ENCODE measurements at places on chromosomes 3 and 15.

GRCh38 chr3:50616770-50617095 lies 218 bp upstream of the MAPKAPK3 start:
- peak; percentile 13 for DNase-seq

DNA sequence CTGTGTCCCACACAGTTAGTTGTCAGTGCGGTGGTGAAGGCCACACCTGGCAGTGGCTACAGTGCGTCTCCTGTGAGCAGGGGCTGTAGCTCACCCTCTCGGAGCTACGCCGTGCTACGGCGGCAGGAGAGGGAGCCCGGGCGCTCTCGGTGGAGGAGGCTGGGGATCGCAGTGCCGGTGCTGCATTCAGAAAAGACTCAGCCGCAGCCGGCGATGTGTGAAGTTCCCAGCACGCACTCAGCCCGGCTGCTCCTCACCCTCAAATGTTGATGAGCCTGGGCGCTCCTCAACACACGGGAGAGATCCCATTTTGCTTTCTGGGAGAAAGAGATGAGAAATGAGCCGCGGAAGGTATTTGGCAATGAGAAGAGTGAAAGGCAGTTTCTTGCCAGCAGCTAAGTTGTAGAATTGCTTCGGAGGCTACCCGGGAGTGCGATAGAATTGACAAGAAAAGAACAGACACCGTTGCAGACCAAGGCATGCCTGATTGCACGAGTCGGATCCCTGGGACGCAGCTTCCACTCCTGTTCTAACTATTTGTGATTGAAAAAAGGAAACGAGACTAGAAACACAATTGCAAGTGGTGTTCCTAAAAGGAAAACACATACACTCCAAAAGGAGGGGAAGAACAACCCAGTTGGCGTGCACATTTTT lies at the start of gene UNC13C:
UNC13C (plus strand) TSS at position 189 of the 654 bp plus-strand sequence. CDS start 34,463 bp downstream, outside the sequence.
- no peak for DNase-seq

DNA sequence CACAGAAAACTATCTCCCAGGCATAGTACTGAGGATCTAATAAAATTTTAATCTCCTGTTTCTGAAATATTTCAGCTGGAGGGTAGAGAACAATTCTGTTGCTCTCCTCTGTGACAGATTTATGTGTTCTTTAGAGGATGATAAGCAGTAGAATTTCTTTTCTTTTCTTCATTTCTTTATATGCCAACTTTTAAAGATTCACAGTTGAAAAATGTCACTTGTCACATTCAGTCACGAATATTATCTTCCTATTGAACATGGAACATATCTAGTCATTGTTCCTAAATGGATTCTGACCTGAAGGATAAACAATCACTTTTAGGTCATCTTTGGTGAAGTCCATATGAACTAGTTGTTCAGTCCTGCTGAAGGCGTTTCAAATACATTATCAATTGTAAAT lies 585.5 kb upstream of the DPPA4 start:
- no peak for DNase-seq

DNA sequence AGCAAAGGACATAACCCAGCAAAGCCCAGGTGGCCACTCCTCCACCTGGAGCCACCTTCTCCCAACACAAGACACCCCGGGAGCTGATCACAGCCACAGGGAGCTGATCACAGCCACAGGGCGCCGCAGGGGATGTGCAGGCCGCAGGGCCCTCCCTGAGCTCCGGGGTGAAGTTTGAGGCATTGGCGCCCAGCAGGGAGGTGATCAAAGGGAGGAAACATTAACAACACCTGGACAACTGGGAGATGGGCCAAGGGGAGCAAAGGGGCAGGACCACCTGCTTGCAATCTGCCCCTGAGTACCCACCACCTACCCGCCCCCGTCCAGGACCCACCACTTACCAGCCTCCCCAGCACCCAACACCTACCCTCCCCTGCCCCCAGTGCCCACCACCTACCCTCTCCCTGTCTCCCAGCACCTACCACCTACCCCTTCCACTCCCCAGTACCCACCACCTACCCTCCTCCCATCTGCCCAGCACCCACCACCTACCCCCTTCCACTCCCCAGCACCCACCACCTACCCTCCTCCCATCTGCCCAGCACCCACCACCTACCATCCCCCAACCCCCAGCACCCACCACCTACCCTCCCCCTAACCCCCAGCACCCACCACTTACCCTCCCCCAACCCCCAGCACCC lies 2.4 kb downstream of the UROC1 start:
- no peak for DNase-seq

GRCh38 chr15:85649372-85649771 lies 145.4 kb downstream of the KLHL25 start:
- DNase-seq = no peak

DNA sequence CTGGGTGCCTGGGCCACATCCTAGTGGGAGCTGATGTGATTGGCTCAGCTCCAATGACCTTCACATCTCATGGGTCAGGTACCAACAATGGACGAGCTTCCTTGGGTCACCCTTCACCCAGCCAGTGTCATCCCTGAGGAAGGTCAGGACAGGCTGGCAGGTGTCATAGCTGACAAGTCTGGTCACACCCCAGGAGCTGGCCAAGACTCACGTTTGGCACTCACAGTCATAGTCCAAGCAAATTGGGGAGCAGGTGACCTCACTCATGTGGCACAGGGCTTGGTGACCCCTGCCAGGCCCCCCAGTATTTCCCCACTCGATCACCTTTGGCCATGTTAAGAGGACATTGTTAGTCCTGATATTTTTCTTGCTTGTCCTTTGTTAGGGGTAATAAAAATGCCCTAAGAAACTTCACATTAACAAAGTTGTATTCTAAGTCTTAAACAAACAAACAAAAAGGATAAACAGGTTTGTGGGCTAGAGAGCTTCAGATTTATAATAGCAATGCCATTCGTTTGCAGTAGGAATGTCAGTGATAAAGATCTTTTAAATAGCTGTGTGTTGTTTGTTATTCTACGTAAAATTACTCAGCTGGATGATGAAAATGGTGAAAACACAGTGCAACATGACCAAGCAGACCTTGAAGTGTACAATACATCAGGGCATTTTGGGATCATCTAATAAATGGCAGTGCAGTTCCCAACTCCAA lies 79.5 kb upstream of the POMGNT2 start:
- DNase-seq = no peak

- no peak for DNase-seq
Measured at GRCh38 chr15:36161771-36162212, 417.6 kb upstream of the CDIN1 start.

- DNase-seq = no peak
Measured at GRCh38 chr3:12287727-12288181, 1.1 kb upstream of the PPARG start.

DNA sequence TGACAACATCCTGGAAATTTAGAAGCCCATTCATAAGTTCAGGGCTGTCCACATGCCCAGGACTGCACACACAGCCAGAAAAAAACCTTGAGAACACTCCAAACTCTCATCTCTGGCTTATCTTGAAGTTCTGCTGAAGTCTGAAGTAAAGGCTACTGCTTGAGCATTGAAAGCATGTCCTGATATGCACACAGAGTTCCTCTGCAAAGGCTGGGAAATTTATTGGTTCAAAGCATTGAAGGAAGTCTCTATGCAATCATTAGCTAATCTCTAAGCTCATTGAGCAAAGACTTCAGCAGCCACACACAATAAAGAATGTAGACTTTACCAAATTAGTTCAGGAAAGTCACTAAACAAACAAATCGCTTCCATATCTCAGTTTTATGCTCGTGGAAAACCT lies 162.0 kb upstream of the STT3B start:
- no peak for DNase-seq

- DNase-seq = no peak
Measured at GRCh38 chr3:46996689-46997452, 17.4 kb downstream of the NBEAL2 start.

GRCh38 chr3:137106612-137107240 lies 148.9 kb downstream of the IL20RB start:
- DNase-seq = no peak

GRCh38 chr3:58588030-58588614 lies 10.9 kb upstream of the FAM107A start:
- DNase-seq = no peak

- DNase-seq = no peak
Measured at GRCh38 chr3:30475809-30476178, 130.6 kb upstream of the TGFBR2 start.

GRCh38 chr3:124969963-124970722 lies 35.6 kb upstream of the MUC13 start:
- no peak for DNase-seq

- no peak for DNase-seq
Measured at GRCh38 chr15:67794832-67795574, 30.3 kb upstream of the SKOR1 start.

- no peak for DNase-seq
Measured at GRCh38 chr3:51717446-51717845, 10.6 kb downstream of the GRM2 start.

DNA sequence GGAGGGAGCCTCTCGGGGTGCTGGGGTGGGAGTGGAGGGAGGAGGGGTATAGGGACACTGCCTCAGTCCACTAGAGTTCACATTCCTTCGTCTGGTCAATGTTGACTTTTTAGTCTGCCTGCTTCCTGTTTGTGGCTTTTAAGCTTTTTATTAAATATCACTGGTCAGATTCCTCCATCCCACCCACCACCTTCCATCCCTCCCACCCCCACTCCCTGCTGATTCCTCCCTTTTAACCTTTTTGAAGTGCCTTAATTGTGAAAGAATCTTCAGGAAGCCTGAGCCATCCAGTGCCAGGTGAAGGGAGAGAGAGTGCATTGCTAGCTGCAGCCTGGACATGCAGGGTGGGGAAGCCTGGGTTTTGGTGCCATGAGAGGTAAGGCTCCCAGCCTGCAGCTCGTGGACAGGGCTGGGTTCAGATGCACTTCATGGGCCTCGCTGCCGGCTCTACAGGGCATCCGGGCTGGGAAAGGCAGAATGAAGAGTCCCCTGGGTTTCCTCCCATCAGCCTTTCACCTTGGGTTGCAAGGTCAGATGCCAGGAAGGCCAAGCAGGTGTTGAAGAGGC lies 105.9 kb downstream of the DNAJB8 start:
- no peak for DNase-seq

DNA sequence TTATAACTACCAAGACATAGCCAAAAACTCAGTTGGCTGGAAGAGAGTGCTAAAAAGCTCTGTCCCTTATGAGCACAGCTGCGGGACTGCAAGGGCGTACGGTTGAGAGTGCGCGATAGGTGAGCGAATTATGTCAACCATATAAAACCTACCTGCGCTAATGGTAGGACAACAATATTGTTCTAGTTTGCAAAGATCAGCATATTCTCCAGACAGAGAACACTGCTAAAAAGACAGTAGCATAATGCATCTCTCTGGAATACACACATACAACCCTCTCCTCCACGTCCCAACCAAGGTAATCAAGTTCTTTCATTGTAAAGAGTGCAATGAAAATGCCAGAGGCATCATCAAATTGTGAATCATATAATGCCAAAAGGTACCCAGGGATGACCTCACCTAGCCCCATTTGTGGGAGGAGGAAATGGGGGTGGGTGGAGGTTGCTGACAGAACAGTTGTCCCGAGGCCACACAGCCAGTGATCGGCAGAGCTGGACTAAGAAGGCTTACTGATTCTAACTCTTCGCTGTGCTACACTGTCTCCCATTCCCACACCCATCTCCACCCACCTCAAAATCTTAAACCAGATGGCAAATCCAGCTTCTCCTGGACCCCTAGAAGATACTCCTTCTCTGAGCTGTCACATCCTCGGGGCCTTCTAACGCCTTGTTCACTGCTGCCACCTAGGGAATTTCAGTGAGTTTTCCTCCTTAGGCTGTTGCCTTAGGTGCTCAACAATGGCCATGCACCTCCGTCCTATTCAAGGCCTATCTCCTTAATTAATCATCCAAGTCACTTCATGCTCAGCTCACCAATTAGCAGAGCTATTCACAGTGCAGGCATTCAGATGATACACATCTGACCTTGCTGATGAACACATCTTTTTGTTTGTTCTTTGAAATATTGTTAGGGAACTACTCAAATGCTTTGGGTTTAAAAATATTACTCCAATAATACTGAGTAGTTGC lies 60.7 kb downstream of the RPL22L1 start:
- DNase-seq = peak; percentile 77

DNA sequence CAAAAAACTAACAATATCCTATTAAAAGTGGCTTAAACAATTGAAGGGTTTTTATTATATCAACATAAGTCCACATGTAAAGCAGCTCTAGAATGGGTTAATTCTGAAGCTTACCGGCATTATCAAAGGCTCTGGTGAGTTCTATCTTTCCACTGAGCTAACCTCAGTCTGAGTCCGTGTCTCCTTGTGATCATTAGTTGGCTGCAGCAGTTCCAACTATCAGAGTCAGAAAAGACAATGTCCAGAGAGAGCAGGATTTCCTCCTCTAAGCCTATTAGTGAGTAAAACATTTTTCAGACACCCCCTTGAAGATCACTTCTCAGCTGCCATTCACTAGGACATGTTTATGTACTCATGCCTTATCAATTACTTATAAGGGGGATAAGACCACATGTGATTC lies 49.9 kb downstream of the DHX36 start:
- DNase-seq = no peak

DNA sequence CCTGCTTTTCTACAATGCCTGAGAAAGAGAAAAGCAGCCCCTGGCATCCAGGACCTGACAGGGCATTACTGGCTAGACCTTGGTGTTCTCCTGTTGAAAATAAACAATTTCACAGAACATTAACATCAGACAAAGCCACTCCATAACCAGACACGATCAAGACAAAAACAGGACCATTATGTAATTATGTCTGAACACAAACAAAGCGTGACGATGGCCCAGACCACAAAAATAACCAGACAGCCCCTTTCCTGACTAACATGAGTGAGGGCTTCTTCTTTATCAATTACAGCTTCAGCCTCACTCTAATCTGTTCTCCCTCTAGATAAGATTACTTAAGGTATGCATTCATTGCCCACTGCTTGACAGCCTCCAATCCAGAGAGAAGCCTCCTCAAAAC lies 172.7 kb upstream of the LMCD1 start:
- no peak for DNase-seq

GRCh38 chr3:160754371-160754854 lies 1.6 kb upstream of the PPM1L start:
- peak; percentile 61 for DNase-seq

DNA sequence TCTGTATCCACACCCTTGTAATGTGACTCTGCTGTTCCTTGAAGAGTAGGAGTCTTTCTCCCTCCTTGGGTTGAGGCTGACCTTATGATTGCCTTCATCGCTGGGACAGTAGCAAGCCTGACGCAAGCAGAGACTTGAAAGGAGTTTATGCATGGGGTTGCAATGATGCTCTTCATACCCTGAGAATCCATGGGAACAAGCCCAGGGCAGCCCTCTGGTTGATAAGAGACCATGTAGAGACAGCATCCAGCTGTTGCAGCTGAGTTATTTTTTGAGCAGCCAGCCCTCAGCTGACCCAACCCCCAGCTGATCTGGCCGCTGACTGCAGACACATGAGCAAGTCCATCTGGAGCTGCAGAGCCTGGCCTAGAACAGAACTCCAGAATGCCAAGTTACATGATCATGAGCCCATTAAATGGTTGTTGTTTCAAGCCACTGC lies 60.6 kb upstream of the ARNT2 start:
- no peak for DNase-seq

- no peak for DNase-seq
Measured at GRCh38 chr3:191263365-191263764, 64.3 kb downstream of the OSTN start.

DNA sequence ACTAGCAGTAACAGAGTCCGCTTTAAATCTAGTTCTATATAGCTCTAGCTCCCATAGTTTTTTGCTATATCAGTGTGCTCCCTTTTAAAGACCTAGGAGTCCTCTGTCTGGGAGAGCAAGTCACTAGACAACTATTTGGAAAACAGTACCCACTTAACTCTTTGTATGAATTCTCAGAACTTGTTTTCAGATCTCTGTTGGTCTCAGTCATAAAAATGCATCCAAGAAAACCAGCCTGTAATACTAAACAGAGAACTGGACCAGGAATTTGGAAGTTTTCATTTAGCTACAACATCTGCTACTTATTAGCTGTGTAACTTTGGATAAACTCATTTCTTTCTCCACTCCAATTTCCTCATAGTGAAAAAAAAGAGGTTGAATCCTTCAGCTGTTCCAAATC lies 56.9 kb upstream of the C3orf49 start:
- DNase-seq = no peak
